AG10803 (cell line): ENCODE measurements at places on chromosomes 3 and 15.

DNA sequence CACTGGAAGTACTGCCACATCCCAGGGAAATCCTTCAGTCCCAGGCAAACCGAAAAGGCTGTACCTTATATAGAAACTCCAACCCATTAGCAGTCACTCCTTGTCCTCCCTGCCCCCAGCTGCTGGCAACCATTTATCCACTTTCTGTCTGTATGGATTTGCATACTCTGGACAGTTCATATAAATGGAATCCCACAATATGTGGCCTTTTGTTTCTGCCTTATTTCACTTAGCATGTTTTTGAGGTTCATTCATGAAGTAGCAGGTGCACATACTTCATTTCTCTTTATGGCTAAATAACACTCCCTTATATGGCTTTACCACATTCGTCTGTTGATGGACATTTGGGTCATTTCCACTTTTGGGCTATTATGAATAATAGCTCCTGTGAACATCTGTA lies 51.6 kb upstream of the CMTM8 start:
- DNase-seq, result no peak

DNA sequence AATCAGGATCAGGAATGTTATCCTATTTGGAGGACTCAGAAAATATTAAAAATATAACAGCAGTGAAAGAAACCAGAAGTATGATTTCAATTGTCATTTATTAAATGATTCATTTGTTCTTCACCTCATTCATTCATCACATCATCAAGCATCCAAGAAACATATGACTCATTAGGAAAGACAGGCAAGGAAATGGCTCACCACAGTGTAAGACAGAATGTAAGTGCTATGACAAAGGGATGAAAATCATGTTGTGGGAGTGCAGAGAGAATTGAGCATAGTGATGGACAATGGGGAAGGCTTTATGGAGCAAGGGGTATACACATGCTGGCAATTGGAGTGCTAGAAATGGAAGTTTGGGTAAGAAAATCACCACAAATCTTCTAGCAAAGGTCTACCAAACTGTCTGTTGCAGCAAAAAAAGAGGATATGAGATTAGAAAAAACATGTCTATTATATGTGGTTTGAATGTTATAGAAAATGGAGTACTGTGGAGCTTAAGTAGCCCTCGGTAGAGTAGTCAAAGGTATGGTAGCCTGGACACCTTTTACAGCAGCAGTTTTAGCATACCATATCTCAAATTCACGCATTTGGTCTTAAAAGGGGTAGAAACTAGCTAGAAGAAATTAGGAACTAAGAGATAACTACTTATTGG lies 111.1 kb upstream of the GPR149 start:
- DNase-seq, result no peak

GRCh38 chr15:47750030-47750739 lies 32.9 kb downstream of the SEMA6D start:
- DNase-seq, result peak; percentile 82

DNA sequence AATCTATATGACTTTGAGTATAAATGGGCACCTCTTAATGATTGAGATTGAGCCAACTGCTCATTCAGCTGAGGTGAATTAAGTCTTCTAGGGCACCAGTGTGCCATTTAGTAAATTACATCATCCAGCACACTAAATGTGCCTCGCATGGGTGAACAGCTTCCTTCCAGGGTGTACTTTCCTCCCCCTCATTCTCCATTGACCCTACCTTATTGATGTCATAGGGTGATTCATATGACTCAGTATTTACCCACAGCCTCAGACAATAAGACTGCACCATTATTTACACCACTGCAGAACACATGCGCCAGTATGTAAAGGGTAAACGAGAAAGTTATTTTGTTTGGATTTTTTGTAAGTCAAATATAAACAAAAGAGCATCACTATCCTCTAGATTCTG lies 185.2 kb upstream of the ARL6 start:
- DNase-seq, result no peak

DNA sequence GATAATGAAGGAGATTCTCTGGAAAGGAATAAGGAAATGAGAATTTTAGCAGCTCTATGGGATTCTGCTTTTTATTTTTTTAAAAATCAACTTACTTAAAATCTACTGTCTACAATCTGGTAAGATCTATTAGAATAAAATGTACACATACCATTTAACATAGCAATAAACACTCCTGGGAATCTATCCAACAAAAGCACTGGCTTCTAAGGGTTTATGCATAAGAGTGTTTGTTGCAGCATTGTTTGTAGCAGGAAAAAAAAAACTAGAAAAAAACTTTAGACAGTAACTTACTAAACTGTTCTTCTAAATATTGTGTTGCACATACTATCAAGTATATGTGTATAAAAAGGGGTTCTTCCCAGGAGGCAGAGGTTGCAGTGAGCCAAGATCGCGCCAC lies 15.7 kb upstream of the RBP1 start:
- no peak for DNase-seq

GRCh38 chr15:92651877-92652575 lies 3.5 kb downstream of the FAM174B start:
- DNase-seq, result no peak

DNA sequence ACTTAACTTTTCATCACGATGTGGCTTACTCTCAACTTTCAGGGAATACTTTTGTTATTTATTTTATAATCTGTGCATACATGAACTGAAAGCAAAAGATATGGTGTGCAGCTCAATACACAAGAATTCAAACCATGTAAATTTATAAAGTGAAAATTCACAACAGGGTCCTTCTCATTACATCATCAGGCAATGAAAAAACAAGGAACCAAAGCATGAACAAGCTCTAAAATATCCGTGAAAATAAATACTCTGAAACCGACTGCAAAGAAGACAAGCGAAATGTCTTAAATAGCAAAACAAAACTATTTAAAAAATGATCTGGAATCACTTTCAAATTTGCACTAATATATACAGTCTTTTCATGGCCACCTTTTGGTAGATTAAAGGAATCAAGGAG lies 28.9 kb downstream of the GNB5 start:
- peak; percentile 15 for DNase-seq

- peak; percentile 29 for DNase-seq
Observed at GRCh38 chr3:190229632-190230424, 92.4 kb downstream of the CLDN1 start.
